ENCODE measurements at places on chromosomes 6 and 20. TPM values are rescaled to one million over a fixed set of nuclear protein-coding genes. Genes with fewer than 3 reads are reported as not detected.

DNA sequence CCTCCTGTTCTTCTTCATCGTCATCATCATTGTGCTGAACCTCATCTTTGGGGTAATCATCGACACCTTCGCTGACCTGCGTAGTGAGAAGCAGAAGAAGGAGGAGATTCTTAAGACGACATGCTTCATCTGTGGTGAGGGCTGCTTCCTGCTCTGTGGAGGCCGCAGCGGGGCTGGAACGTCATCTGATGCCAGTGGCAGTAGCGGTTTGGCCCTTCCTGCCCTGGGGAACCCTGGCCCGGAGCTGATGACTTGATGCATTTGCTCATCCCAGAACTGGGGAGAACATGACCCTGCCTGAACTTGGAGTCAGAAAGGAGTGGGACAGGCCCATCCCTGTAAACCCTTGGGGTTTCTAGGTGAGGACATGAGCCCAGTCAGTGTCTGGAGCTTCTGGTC is 18.7 kb downstream of the UQCC2 start:
- DNase-seq, result no peak

NNAT gene
- total RNA-seq, result not detected

KIFC1 gene
- total RNA-seq, result 16.9 TPM

DNA sequence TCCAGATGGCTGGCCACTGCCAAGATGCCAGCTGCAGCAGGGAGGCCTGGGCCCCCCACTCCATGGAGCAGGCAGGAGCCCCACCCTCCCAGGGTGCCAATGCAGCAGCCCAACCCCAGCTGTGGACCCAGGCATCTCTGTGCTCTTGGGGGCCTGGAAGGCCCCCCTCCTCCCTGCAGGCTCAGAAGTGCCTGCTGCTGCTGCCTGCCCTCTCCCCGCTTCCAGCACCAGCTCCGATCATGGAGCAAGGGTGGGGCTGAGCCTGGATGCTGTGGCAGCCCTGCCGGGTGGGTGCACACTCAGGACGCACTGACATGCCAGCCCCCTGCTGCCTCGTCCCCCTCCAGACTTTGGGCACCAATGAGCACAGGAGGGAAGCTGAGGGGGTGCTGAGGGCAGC is 14.8 kb upstream of the ABCC10 start:
- no peak for DNase-seq

GRCh38 chr6:2688401-2689064 is 62.2 kb downstream of the MYLK4 start:
- no peak for DNase-seq

DNA sequence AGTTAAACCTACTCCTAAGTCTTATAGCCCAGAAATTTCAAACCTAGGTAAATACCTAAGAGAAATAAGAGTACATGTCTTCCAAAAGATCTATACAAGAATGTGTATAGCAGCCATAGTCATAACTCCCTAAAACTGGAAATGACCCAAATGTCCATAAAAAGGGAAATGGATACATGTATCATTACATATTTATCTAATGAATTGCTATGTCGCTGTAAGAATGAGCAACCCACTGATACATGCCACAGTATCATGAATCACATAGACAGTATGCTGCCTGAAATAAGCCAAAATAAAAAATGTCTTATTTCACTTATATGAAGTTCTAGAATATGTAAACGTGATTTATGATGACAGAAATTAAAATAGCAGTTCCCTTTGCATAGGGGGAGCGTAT is 679.5 kb downstream of the MAFB start:
- no peak for DNase-seq

PTK7 gene
- 1.3 TPM for total RNA-seq

CCDC170 gene
- not detected for total RNA-seq

DNA sequence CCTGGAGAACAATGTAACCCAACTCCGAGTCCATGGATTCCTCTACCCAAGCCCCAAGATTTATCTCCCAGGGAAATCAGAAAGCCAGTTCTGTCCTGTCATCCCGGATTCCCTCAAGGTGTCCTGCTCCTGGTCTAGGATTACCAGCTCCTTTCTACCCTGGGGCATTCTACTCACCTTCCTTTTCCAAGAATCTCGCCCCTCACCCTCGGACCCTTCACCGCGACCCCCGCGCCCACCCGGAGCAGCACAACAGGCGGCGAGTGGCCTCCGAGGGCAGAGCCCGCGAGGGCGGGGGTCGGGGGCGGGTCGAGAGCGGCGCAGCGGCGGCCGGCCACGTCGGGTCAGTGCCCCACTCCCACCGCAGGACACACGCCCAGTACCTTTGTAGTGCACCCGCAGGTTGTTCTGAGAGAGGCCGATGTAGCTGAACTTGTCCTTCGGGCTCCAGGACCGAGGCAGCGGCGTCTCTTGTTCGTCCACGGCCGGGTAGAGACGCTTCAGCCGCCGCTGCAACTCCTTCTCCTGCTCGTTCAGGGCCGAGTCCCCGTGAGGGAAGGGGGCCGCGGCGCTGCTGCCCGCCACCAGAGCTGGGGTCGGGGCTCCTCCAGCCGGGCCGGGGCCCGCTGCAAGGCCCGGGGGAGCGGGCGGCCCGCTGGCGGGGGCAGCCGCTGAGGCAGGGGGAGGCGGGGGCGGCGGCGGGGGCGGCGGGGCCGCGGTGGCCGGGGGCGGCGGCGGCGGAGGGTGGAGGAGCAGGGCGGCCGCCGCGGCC is 897 bp downstream of the RANBP9 start:
- no peak for DNase-seq

HTR1E gene
- total RNA-seq, result not detected

TINAG gene
- not detected for total RNA-seq

DNA sequence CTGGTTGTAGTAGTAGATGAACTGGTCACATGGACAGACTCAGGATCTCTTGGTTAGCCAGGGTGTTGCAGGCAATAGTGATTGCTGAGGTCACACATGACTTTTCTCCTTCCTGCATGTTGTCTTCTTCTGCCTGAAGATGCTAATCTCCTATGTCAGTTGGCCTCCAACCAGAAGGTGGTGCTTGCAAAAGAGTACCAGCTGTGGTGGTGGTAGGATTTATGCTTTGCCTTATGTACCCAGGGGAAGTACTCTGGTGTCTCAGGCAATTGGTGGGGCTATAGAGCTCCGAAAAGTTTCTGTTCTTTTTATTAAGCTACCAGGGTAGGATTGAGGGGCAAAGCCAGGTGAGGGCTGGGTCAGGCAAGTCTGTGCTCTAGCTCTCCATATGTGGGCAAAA is 98.5 kb downstream of the CARMIL1 start:
- no peak for DNase-seq

Data from NCI-H460 (cell line).